ENCODE measurements at places on chromosomes 1 and 21.

DNA sequence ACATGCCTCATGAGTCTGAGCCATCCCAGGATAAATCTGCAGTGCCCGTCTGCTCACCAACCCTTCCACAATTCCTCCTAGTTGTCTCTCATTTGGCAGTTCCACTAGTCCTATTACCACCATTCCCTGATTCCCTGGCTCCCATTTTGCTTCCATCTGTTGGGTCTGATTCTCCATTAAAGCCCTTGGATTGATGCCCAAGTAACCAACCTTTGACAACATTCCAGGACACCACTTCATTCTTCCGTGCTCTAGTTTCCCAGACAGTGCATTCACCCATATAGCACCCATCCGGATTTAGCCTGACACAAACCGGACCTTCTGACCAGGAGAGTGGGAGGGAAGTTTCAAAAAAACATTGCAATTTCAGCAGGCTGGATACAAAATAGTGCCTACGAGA is 189.4 kb upstream of the PALMD start:
- DNase-seq: no peak

DNA sequence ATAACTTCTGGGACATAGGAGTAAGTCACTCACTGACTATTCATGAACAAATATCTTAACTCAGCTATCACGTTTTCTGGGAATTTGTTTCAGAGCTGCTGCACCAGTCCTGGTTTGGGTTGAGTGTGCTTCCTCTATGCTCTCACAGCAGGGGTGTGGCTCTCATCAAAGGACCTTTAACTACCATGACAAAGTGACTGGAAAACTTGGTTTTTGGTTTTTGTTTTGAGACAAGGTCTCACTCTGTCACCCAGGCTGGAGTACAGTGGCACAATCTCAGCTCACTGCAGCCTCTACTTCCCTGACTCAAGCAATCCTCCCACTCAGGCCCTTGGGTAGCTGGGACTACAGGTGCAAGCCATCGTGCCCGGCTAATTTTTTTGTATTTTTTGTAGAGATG is 4.1 kb downstream of the ILDR2 start:
- no peak for DNase-seq

DNA sequence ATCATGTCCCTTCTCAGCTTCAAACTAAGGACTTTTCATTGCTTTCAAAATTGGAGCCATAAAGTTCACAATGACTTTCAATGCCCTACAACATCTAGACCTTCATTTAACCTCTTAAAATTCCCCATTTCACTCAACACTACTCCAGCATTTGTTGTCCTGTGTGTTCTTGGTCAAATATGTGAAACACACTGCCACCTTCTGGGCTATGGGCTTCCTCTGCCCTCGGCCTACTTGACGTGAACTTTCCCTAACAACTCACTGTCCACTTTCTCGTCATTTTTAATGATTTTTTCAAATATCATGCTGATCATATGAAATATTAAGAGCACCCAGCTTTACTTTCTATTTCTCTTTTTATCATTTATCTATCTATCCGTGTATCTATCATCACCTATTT is 2018.4 kb downstream of the NCAM2 start:
- DNase-seq: no peak

GRCh38 chr1:8462371-8462892 is 144.5 kb downstream of the SLC45A1 start:
- no peak for DNase-seq
